KG1 (cell line): ENCODE measurements at places on chromosomes 12 and 14.

DNA sequence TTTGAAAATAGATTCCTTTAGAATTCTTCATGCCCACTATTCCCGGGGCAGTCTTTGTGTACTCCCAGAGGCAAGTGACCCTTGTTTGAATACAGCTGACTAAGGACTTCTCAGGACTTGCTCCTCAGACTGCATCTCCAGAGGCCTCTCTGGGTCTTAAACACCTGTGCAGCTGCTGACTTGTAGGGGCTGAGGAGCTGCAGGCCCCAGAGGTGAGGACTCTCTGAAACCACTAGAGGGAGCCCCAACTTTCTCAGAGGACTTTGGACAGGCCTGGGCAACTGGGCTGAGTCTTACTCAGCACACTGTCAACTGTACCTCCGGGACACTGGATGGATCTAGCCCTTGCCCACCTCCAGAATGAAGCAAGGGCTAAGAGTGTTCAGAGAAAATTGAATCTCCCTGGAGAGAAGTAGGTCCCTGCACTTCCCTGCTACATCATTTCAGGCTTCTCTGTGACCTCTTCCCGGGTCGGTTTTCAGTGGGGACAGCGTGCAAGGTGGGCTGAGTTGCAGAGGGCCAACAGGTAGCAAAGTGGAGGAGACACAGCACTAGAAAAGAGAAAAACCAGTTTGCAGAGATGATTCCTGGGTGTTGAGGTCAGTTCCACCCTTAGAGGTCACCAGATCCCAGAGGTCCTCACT is 164.6 kb downstream of the TMEM117 start:
- DNase-seq = no peak

- DNase-seq = no peak
Observed at GRCh38 chr12:53964315-53964713, 8.6 kb upstream of the HOXC11 start.

- DNase-seq = no peak
Observed at GRCh38 chr12:30795410-30796312, 40.9 kb upstream of the CAPRIN2 start.

DNA sequence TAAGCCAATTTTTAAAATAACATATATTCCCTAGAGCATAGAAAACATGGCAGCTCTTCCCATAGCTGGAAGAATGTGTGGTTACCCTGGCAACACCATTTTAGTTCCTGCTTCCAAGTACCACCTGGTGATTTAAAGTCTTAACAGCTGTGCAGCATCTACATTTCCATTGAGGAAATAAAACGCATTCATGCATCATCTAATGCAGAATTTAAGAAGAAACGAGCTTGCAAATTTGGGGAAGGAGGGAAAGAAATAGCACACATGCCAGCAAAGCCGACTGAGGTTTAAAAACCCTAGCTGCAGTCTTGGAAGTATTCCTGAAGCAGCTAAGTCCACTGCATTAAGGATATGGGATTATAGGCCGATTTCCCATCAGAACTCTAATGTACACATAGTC is 22.8 kb upstream of the SLC38A2 start:
- DNase-seq = no peak

- no peak for DNase-seq
Observed at GRCh38 chr12:55982319-55982936, 8.6 kb downstream of the RAB5B start.

GRCh38 chr12:47021298-47021697 is 58.1 kb upstream of the PCED1B start:
- peak; percentile 65 for DNase-seq

- DNase-seq = no peak
Observed at GRCh38 chr12:5388581-5389535, 43.0 kb upstream of the NTF3 start.

DNA sequence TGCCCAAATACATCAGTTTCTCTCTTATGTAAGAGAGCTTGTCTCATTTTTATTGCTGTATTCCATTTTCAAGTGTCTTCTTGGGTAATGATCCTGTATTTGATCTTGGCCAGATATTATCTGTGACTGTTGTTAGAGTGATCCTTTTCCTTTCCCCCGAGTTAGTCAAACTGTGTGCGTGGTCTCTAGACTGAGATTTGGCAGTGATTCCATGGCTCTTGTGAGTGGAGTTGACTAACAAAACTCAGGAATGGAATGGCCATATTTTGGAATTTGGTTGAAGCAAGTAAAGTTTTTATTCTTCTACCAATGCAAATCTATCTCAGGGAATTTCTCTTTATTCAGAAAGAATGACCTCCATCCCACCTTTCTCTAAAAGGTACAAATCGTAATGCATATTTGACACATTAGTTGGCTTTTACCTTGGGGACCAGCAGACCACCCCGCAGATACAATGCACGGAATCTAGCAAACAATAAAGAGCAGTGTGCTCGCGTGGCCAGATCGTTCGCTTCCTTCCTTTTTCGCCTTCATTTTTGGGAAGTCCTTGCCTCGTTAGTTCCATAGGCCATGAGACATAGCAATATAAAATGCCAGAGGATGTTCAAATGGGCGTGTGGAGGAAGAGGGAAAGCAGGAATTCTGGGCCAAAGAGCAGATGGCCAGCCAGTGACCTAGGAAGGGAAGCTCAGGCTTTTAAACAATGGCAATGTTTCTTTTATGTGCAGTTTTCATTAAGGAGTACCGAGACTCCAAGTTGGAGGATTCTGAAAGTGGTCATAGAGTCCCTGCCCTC is 24.4 kb downstream of the ETV6 start:
- no peak for DNase-seq

DNA sequence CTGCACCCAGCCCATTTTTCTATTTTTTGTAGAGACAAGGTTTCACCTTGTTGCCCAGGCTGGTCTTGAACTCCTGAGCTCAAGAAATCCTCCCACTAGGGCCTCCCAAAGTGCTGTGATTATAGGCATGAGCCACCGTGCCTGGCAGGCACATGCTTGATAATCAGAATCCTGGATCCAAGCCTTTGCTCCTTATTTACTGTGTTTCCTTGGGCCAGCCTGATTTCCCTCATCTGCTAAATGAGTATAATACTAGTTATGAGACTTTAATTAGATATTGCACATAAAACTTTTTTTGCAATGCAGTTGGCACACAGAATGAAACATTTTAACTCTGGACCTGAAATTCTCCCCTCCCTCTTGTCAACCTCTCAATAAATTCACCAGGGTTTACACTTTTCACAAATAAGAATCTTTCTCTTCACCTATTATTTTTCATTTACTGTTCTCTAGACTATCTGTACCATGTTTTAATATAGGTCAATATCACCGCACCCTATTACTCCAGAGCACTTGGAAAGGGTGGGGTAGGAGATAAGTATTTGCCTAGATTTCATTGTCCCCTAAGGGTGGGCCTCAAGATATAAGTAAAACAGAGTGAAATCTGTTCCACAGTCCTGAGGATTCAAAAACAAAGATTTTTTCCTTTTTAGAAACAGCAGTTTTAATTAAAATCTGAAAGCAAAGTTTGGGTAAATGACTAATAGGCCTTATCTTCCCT is 69.2 kb upstream of the NR2C1 start:
- no peak for DNase-seq

DNA sequence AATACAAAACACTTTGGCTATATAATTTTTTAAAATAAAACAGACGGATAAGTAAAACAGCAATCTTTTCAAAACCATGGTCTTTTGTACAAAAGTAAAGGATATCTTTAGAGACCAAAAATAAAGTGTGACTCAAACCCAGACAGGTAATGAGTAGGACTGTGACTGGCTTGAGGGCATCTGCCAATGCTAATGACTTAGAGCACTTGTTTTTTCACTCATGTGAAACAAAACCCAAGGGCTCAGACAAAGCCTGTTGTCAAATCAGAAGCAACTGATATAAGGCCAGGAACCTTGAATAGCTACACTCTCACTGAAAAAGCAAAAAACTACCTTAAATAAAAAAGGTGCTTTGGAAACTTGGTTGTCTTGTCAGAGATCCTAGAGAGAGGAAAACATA is 357.4 kb downstream of the TMEM117 start:
- DNase-seq = no peak

- no peak for DNase-seq
Observed at GRCh38 chr14:103692871-103693270, 22.4 kb downstream of the XRCC3 start.

DNA sequence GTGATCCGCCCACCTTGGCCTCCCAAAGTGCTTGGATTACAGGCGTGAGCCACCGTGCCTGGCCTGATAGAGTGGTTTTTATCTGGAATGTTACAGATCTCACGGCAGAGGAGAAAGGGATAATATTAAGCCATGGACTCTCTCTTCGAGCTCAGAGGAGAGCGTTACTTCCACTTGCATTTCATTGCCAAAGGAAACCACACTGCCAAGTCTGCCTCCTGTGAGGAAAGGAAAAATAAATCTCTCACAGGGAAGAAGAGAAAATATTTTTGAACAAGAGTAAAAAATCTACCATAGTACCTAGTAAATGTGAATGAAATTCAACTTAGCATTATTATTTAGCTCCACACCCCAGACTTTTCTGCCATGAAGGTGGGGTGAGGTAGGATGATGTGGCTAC is 319.2 kb upstream of the PRICKLE1 start:
- no peak for DNase-seq

DNA sequence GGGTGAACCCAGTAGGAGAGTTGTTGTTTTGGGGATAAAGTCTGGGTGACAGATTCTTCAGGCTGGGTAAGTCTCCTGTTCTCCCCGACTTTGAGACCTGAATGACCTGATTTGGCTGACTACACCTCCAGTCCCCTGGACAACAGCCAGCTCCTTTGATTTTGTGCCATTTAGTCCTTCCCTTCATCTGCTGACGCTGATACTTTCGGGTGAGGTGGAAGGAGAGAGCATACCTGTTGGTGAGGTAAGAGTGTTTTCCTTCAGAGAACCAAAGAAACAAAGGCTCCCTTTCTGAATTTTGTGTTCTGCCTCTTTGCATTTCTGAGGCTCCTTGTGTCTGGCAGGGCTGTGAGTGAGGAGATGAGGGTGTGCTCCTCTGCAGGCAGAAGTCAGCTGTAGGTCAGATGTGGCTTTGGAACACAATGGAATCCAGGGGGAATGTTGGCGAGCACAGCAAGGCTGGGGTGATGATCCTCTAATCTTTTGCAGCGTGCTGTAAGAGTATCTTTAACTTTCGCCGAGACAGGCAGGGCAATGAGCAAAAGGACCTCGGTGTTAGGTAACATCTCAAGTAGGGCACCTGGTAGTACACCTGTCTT is 12.1 kb downstream of the ETV6 start:
- no peak for DNase-seq
